SK-N-MC (cell line): ENCODE measurements at places on chromosomes 12 and 14.

DNA sequence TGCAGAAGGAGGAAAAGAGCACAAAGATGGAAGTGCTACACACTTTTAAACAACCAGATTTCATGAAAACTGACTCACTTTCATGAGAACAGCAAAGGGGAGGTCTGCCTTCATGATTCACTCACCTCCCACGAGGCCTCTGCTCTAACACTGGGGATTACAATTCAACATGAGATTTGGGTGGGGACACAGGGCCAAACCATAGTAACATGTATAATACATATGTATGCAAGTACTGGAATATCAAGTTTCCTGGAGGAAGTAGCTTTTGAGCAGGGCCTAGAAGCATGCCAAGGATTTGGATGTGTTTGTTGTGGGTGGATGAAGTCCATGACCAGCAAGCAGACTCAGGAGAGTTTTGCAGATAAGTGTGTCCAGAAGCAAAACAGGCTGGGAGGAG is 409.0 kb downstream of the RGS6 start:
- no peak for DNase-seq

- no peak for DNase-seq
Observed at GRCh38 chr14:106511800-106512198, 985.4 kb downstream of the TMEM121 start.

DNA sequence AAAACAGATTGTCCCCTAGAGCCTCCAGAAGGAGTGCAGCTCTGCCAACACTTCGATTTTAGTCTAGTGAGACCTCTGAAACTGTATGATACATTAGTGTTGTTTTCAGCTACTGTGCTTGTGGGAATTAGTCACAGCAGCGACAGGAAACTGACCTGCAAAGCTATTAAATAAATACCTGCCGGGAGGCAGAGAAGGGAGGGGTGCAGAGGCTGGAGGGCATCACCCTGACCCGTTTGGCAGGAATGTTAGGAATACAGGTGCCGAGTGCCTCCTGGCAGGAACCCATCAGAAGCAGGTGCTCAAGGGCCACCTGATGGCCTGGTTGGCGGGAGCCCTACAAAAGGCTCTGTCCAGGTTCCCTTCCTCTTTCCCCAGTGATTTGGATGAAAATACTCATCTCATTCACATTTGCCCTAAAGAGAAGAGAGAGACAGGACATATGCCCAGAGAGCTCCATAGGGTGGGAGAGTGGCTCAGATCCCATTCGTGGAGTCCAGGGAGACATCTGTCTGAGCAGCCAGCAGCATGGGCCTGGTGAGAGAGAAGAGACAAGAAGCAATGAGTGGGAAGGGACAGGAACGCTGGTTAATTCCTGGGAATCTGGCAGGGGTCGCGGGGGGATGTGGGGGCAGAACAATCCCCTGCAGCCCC is 44.6 kb downstream of the C14orf132 start:
- DNase-seq = no peak

DNA sequence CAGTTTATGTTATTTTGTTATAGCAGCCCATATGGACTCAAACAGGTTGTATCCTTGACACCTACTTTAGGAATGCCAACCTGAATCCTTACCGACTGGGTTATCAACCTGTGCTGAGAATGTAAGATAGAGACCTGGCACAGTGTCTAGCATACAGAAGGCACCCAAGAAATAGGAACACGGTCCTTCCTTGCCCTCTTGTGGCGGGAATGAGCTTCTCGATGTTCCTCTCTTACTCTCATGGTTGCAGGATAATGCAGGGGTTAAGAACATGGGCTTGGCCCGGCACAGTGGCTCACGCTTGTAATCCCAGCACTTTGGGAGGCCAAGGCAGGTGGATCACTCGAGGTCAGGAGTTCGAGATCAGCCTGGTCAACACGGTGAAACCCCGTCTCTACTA is 6.5 kb downstream of the C12orf43 start:
- DNase-seq = no peak

- no peak for DNase-seq
Observed at GRCh38 chr12:112598626-112599025, 179.9 kb downstream of the PTPN11 start.

DNA sequence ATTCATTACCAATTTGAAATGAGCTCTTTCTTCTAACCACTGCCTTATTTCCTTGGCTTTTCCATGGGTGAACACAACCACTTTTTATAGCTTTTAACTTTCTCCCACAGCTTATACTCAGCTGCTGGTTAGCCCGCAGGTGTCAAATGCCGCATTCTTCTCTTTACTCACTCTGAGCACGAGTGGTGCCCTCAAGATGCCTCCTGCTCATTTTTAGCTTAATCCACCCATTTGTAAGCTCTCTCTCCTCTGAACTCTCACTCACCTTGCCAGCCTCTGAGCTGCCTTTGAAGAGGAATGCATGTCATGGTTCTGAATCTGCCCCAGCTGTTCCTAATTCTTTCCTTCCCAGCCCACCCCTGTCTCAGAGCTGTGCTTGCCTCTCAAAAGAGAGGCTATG is 449.4 kb upstream of the PRICKLE1 start:
- DNase-seq = no peak

GRCh38 chr12:131249246-131250027 is 295.7 kb downstream of the ADGRD1 start:
- DNase-seq = no peak

DNA sequence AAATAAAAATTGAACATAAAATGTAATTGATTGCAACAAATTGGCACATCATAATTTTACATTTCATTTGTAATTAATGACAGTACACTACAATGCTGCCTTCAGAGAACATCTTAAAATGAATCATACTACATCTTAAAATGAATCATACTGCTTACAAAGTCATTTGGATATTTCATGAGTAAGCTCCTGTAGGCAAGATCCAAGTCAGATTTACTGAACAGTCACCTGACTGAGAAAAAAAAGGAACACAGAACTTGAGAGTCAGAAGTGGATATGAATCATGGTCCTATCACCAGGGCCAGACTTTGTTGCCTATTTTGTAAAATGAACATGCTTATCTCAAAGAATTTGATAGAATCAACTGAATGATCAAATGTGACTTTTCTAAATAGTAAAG is 32.7 kb upstream of the FBLN5 start:
- no peak for DNase-seq

GRCh38 chr12:1821805-1822204 is 1.4 kb downstream of the LRTM2 start:
- DNase-seq = no peak

GRCh38 chr12:109308534-109309380 is at the start of gene FOXN4:
FOXN4 (minus strand) TSS chr12:109309284; CDS start chr12:109308321, 963 bp downstream.
- DNase-seq = no peak

DNA sequence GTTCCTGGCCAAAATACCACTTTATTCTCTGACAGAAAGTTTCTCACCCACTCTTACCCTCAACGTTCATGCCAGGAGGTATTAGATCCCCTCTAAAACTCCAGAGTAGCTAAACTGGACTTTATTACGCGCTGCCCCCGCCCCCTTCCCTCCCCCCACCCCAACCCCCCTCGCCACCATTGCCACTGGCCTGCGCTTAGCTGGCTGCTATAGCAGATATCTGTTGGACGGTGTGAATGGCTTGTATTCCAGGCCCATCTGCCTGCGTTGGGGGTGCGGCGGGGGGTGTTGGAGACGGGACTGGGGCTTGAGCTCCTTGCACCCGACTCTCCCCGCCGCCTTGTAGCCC is 564 bp upstream of the THTPA start:
- no peak for DNase-seq

DNA sequence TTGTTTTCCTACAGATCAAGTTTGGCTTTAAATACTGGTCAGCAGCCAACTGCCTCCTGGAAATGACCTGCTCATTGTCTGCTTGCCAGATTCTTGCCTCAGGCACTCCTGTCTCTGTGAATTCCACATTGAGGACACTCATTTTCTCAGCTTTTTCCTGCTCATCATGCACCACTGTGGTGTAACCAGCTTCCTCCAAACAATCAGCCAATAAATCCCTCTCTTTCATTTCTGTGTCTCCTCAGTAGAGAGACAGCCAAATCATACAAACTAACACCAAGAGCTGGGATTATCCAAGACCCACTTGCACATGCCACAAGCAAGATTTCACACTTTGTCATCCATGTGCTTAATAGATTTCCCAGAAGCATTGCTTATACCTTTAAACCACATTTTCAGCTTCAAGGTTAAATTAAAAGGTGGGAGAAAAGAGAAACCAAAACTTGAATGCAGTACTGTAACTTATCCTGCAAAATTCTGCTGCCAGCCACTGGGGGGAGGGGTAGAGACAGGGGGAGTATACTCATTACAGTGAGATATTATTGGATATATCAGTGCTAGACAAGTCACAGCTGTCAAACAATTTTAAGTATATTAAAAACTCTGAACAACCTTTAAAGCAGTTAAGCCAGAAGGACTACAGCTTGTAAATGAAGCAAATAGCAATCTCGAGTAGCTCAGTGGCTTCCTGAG is 105.0 kb downstream of the PPP2R5E start:
- no peak for DNase-seq

GRCh38 chr14:84657911-84658310 is 872.0 kb upstream of the FLRT2 start:
- DNase-seq = no peak

DNA sequence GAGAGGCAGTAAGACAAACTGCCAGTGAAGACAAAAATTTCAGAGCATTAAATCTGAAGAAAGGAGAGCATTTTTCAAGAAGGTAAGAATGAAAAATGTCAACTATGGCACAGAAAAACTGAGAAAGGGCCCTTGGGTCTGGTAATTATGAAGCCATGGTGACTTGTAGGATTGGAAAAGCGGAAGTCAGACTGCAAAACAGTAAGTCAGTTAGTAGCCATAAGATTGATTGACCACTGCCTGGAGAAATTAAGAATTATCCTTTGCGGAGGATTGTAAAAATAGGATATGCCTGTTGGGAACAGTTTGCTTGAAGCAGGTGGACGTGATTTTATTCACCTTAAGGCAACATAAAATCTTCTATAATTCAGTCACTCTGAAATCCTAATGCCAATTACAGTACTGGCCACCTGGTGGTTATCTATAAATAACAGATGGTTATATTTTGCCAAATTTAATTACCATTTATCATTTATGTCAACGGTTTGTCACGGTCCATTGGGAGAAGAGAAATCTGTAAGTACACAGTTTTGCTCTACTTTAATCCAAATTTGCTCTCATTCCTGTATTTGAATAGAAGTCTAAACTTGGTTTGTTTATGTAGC is 127.1 kb upstream of the CNTN1 start:
- no peak for DNase-seq

DNA sequence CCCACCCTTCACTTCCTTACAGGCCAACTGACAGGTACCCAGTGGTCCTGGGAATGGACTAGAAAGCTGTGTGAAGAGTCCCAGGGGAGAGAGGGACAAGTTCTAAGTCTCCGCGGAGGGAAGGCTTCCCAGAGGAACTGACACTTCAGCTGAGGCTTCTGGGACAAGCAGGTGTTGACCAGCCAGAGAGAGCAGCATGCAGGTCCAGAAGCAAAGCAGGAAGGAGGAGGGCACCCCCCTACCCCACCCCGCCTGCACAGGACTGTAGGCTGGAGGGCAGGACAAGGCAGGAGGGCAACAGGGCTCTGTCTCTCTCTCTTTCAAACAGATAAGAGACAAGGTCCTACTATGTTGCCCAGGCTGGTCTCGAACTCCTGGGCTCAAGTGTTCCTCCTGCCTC is 58.2 kb upstream of the CORO1C start:
- DNase-seq = no peak

- no peak for DNase-seq
Observed at GRCh38 chr12:6946033-6946919, 2.5 kb downstream of the C12orf57 start.

- no peak for DNase-seq
Observed at GRCh38 chr12:85856966-85857365, 17.1 kb upstream of the NTS start.

GRCh38 chr12:41228066-41228820 is 40.1 kb downstream of the PDZRN4 start:
- DNase-seq = no peak

DNA sequence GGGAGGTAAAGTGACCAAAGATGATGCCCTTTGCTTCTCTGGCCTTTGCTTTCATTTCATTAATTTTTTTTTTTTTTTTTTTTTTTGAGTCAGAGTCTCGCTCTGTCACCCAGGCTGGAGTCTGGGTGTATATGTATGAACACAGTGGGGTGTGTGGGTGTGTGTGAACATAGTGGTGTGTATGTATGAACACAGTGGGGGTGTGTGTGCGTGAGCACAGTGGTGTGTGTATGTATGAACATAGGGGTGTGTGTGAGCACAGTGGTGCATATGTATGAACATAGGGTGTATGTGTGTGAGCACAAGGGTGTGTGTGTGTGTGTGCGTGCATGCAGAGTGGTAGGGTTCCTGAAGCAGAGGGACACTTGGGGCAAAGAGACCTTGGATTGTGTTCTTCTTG is 9.6 kb downstream of the KLC1 start:
- DNase-seq = no peak

GRCh38 chr12:116244001-116244400 is 33.5 kb downstream of the MED13L start:
- no peak for DNase-seq

DNA sequence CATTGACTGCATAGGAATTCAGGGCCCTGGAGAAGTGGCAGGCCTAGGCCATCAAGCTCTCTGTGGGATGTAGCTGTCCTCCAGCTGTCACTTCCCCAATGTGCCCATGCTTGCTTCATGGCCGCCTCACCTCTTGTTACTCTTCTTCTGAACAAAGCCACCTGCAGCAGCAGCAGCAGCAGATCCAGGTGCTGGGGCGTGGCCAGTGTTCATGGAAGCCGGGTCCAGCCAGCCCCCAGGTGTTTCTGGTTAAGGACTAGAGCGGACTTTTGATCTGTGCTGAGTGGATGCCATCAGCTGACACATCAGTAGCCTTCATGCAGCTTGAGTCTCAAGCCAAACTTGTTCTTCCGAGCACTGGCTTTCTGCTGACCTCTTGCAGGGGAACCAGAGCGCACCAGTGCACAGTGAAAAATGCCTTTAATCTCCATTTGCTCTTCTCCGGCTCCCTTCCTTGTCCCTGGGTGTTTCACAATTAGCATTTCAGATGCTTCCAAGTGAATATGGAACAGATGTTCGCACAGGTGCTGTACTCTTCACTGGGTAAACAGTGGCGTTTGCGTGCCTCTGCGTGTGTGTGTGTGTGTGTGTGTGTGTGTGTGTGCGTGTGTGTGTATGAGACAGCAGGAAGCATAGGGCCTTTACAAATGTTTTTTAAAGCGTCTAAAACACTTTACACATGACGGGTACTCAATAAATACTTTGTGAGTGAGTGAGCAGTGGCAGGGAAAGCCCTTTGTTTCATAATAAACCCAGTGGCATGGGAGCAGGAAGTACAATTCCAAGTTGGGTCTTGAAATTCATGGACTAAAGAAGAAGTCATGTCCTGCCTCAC is 20.1 kb downstream of the TPCN1 start:
- no peak for DNase-seq

DNA sequence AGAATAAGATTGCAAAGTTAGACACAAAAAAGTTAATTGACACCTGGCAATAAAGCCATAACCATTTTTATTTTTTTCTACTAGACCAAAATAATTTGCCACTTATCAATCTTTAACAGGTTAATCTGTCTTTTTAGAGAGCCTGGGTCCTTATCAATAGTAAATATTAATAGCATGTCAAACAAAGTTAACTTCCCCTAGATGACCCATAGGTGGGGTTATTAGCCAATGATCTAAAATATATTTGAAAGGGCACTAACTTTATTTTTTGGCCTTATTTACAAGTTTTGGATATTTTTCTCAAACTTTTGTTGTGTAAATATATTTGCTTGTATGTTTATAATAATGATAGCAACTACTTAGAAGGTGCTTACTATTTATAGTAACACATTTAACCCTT is 3.9 kb downstream of the ANKRD33 start:
- DNase-seq = no peak

GRCh38 chr14:83151571-83151970 is 1617.9 kb upstream of the SEL1L start:
- no peak for DNase-seq
